ENCODE measurements at places on chromosomes 12 and 14.

DNA sequence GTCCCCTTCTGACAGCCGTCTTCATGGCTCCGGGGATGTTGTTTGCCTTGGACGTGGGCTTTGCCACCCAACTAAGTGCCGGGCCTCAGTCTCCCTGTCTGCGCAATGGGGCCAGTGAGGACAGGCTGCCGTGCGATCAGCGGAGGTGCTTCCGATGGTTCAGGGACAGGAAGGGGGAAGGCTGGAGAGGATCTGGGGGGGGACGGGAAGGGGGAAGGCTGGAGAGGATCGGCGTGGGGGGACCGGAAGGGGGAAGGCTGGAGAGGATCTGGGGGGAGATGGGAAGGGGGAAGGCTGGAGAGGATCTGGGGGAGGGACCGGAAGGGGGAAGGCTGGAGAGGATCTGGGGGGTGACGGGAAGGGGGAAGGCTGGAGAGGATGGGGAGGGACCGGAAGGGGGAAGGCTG is 3.4 kb downstream of the MMP17 start:
- no peak for DNase-seq

DNA sequence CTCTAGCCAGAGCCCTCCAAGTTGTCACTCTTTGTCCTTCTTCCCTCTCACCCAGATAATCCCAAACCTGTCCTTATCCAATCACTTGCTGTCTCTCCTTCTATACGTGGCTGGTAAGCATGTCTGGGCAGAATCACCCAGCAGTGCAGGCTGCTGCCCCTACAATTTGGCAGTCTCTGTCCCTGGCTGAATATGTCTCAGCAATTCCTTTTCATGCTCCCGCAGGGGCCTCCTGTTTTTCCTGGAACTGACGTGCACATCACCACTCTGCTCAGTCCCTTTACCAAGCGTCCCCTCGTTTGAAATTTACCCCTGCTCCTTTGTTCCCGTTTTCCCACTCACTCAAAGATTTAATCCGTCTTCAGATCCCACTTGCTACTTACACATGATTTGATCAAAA is 80.0 kb downstream of the ST8SIA1 start:
- no peak for DNase-seq

GRCh38 chr14:64506721-64507120 is 2.2 kb downstream of the ZBTB1 start:
- no peak for DNase-seq

DNA sequence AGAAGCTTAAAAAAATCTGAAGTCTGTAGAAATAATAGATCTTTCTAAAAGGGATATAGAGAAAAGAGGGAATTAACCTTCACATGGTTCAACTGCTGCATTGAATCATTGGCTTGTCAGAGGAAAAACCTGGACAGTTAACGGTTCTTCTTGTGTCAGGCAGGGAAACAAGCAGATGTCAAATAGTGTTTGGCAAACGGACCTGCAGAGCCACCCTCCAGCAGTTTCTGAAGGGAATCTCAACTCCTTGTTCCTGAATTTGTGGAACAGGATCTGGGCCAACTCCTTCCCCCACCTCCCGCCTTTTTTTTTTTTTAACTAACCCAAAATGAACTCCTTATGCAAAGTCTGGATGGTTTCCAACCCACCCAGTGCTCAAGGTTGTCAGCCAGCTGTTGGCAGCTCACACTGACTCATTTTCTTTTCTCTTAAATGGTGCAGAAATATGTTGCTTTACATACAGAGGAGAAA is 187.3 kb downstream of the CAND1 start:
- DNase-seq: no peak

Data from GM12891 (cell line).